ENCODE measurements at places on chromosomes 2 and 18.

DNA sequence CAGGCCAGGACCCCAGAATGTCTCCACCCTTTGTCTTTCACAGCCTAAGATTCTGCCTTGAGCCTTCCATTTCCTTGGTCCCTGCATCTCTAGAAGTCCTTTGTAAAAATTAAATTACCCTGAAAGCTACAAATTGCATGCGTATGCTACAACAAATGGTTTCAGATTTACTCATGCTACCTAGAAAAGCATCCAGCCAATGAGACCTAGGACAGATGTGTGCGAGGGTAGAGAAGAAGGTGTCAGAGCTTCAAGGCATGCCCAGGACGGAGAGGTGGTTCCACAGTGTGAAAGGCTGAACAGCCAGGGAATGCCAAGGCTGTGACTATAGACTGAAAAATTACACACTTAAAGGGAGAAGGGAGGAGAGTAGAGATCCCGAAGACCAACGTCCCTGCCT is 40.2 kb downstream of the CCBE1 start:
- DNase-seq = no peak

GRCh38 chr18:23599809-23600208 is 13.5 kb upstream of the NPC1 start:
- no peak for DNase-seq

- DNase-seq = no peak
Measured at GRCh38 chr2:148957023-148957422, 81.5 kb upstream of the LYPD6B start.

- no peak for DNase-seq
Measured at GRCh38 chr2:47029737-47030524, 114.3 kb upstream of the MCFD2 start.

DNA sequence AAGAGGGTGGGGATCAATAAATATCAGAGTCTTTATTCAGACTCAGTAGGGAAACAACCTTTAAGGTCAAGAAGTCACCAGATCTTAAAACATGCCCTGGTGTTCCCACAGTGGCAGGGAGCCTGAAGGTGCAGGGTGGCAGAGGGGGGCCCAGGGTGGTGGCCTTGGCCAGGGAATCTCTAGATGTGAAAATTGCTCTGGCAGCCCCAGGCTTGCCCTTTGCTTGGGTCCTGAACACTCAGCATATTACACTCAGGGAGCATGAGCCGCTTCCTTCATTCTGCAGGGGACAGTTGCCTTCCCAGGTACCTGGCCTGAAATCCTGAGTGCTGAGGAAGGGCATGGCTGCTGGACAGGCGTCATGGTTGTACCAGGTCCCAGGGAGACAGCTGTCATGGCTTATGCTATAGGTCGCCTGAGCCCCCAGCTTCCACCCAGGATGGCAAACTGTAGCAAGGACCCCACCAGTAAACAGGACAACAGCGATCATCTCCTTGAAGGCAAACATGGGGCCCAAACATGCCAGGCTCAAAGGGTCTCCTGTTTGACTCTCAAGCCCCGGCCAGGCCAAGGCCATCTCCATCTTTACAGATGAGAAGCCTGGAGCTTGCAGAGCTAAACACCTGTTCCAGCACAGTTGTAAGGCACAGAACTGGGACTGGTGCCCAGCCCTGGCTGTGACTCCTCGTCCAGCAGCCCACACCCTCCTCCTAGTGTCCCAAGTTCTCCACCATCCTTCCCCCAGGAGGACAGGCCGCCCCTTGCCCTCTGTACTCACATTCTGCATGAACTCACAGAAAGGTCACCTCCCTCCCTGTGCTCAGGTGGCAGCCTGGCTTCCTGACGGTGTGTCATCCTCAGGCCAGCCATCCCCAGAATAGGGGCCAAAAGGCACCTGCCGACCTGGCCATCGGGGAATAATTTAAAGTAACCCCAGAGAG is 14.6 kb downstream of the ABCG8 start:
- DNase-seq = no peak

- DNase-seq = no peak
Measured at GRCh38 chr2:210912779-210913178, 356.4 kb downstream of the CPS1 start.

DNA sequence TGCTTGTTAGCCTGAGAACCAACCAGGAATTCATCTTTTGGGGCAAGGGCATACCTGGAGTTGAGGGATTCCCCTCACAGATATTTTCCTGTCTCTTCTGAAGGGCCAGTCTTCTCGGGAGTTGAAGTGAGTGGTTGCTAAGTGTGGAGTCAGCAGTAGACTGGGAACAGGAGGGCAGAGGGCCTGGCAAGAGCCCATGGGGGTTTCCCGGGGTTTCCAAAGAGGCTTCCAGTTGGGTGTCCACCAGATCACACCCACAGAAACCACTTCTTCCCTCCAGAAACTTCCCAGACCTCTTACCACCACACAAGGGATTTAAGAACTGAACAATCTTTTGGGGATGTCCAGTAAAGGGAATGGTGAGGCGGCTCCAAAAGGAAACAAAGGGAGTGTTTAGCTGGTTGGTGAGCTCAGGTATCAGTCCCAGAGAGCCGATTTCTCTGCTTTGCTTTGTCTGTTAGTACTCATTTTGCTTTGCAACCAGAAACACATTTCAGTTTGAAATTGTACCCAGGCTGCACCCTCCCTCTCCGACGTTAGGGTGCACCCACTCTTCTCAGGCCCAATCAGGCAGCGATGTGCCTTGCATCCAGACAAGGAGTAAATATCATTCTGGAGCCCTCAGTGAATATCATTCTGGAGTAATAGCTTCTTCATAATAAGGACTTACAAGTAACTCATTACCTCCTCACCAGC is 47.5 kb upstream of the SPATS2L start:
- no peak for DNase-seq
